ENCODE measurements at places on chromosomes 1 and 21.

DNA sequence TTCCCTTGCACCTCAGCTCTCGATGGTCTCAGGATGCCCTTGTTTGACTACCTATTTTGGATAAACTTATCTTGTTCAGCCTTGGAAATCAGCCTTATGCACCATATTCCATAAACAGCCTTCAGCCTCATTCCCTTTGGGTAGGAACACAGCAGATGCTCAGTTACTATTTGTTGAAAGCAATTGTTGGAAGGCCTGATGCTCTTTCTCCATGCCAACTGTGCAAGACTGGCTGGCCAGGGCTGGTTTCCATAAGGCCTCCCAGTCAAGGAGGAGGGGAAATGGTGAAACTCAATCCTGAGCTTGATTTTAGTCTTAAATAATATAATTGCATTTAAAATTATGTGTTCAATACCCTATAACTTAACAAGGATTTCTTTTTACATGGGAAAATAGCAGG is 121.1 kb upstream of the DEPDC1 start:
- no peak for DNase-seq

- no peak for DNase-seq
Observed at GRCh38 chr1:209661071-209661470, 8.8 kb upstream of the LAMB3 start.

DNA sequence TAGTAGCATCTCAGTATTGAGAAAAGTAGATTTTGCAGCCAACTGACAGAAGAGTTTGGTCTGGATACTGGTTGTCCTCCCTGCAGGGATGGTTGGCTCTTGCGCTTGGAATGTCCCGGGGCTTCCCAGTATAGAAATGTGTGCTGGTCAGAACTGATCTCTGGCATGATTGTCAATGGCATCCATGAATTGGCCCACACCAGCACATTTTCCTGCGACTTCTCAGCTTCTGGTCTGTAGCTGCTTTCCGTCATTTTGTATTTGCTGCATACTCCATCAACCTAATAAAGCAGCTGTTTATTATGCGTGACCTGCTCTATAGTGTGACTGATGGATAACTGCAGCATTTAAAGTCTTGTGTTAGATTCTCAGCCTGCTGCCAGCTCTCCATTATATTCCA is 203.7 kb downstream of the S1PR1 start:
- no peak for DNase-seq

DNA sequence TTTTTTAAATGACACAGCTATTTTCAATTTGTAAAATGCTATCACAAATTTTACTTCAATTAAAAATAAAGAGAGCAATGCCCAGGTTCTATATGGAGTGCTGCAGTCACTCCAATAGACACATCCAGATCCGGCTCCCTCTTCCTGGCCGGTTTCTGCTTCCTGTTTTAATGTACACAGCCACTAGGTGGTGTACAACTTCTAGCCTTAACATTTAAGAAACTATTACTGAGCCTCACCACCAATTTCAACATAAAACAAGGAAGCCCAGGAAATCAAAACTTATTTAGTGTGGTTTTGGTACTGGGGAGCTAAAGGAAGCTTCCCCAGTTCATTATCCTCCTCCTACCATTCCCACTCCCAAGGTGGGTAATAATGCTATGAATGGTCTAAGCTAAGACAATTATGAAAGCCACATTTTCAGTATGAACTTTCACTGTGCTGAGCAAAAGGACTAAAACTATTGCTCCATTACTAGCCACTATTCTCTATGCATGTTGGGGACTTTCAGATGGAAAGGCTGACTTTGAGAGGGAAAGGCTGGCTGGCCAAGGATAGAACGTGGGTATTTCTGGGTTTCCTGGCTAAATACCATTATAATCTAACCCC is 25.5 kb upstream of the MTMR11 start:
- DNase-seq: no peak

GRCh38 chr1:183609313-183609712 is 19.1 kb upstream of the NCF2 start:
- no peak for DNase-seq

GRCh38 chr21:17085707-17086106 is 427.1 kb upstream of the CXADR start:
- no peak for DNase-seq

Measured in stimulated activated CD4-positive, alpha-beta T cell treated with anti-CD3 and anti-CD28 coated beads, Interleukin-1b, Interleukin-23, amount 100 ng/mL, for 4 hours (primary cell).